ENCODE measurements at places on chromosomes 6 and 20.
A peak's percentile ranks its signal among the peaks of the same experiment; 100 is the strongest.

DNA sequence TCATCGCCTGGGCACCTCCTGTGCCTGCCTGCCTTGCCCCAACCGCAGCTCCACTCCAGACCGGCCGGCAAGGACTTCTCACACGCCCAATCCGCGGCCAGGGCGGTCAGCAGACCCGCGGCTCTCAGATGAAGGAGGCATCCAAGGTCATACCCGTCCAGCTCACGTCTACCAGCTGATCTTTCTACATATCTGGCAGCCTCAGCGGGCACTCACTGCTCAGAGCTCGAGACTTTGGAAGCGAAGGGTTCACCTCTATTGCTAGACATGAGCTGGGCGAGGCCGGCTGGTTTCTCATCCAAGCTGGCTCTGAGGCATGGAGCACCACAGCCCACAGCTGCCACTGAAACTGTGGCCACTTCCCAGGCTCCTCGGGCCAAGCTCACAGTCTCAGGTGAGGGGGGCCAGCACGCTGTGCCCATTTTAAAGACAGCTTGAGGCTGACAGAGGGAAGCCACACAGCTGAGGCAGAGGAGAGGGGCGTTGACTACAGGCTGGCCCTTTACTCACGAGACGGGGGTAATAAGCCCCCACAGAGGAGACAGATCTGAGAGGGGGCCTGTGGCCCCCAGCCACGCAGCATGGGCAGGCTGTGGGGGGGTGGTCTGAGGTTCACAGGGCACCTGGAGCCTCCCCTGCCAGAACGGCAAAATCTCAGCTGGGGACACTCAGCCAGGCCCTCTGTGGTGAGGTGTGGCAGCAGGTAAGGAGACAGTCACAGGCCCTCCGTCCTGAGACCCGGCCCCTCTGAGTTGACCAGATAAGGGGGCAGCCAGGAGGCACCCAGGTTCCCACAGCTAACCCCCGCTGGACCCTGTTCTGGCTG is 2.0 kb downstream of the LAMA5 start:
- DNase-seq = no peak

GRCh38 chr20:10832141-10832540 is 158.3 kb upstream of the JAG1 start:
- DNase-seq = no peak

- DNase-seq = no peak
These were observed 668.2 kb downstream of the DOK5 start for GRCh38 chr20:55143601-55144000.

- peak; percentile 22 for DNase-seq
These were observed 11.6 kb upstream of the SCGN start for GRCh38 chr6:25640446-25640845.

DNA sequence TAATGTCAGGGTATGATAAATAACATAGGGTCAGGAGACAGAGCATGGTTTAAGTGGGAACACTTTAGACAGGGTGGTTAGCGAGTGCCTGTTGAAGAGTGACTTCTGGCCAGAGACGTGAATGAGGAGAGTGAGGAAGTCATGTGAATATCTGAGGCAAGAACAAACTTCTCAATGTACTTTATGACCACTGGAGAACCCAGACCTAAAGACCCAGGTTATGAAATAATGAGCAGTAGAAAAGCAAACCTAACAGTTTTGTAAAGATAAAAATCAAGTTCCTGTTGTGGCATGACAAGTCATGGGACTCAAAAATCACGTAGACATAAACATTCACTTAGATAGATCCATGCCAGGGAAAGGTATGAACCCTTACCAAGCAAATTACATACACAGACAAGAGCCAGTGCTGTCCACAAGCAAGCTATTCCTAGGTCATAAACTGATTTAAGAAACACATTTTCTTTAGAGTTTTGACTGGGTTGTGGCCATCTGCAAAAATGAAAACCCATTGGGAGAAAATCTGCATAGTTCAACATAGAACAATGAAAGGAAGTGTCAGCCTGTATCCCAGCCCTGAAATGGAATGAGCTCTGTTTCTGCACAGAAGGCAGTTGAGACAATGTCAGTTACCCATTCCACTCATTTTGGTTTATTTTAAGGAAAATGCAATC is 2.2 kb upstream of the MYCT1 start:
- no peak for DNase-seq

DNA sequence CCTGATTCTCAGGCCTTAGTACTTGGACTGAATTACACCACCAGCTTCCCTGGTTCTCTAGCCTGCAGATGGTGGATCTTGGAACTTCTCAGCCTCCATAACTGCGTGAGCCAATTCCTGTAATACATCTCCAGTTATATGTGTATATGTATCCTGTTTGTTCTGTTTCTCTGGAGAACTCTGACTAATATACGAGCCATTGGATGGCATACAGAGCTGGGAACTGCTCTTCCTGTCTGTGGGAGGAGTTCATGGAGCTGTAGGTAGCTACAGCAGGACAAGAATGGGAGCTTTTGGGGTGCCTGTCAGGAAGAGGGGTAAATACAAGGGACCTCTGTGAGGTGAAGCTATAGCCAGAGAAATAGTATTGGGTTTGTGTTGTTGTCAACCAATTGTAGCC is 41.2 kb downstream of the TMEM14A start:
- no peak for DNase-seq

DNA sequence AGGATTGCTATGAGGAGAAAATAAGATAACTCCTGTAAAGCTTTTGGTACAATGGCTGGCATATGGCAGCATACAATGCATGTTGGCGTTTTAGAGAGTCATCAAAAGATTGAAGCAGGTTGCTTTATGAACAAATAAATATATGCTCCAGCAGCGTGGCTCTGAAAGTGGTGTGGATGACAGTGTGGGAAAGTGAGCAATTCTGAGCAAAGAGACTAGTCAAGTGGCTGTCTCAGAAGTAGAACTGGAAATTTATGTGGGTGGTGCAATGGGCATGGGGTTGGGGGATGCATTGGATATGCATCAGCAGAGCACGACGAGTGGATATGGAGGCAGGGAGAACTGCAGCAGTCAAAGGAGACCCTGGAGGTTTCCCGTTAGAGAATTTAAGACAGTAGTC is 66.2 kb upstream of the PHACTR2 start:
- DNase-seq = no peak

GRCh38 chr6:17780061-17780460 is 73.3 kb upstream of the NUP153 start:
- DNase-seq = no peak

DNA sequence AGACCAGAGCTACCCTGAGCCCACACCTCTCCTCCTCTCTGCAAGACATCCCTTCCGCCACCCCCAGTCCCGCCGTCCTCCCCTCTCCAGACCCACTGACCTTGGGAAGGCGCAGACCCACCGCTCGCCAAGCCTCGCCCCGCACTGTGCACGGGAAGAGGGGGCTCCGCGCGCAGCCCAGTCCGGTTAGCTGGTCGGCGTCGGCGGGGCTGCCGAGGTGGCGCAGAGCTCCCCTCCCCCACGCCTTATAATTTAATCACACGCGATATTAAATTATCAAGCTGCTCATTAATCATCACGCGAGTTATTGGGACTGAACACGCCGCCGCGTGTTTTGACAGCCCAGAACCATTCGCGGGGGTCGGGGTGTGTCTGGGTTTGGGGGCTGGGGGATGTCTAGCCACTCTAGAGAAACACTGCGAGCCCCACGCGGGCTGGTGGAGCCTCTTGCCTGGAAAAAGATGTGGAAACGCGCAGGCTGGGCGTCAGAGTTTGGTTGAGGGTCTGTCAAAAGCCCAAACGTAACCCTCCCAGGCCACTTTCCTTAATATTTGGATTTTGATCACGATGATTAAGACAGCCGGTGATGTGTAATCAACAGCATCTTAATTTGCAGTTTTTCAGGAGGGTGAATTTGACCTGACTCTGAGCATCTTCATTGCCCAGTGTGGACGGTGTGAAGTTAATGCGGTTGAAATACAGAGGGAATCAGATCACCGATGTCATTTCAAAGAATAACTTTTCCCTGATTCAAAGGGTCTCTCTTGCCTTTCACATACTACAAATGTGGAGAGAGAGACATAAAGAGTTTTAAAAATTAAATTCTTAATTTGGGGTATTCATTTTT is at the start of gene LINC00237:
Gene LINC00237, minus strand, starts transcription at position 188 of the 847 bp plus-strand sequence.
- DNase-seq = no peak

GRCh38 chr6:147065786-147066185 is 138.4 kb upstream of the STXBP5 start:
- peak; percentile 86 for DNase-seq

DNA sequence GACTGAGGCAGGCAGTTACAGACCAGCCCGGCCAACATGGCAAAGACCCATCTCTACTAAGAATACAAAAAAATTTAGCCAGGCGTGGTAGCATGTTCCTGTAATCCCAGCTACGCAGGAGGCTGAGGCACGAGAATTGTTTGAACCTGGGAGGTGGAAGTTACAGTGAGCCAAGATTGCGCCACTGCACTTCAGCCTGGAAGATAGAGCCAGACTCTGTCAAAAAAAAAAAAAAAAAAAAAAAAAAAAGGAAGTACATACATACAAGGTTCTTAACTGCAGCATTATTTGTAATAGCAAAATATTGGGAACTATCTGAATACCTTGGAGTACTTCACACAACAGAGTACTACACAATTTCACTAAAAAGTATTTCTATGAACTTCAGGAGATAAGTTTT is 183.5 kb upstream of the OLIG3 start:
- DNase-seq = no peak

All from NCI-H774 (cell line).